Colonic mucosa (tissue), 4 donors: ENCODE measurements at places on chromosomes 11 and 22. TPM values are rescaled to one million over a fixed set of nuclear protein-coding genes. Genes with fewer than 3 reads are reported as not detected.

DNA sequence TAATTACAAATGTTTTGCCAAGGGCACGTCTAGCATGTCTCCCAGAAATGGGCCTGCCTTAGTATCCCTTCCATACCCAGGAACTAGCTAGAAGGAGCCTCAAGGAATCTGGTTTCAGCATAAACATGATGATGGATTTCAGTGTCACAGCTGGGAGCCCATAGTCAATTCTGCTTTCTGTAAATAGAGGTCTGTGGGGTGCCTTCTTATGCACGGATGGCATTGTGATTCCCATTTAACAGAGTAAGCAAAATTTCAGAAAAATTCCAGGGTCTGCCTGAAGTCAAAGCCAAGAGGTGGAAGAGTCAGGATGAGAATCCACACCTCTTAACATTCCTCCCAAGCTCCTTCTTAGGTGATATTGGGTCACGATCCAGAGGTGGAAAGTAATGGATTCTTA is 12.1 kb downstream of the DUSP18 start:
- no peaks in the 10 kb centered on the region for H3K36me3 ChIP-seq
- no peak for DNase-seq
- H3K4me3 ChIP-seq, result no peak overlapping the region
- H3K4me1 ChIP-seq, result no peaks in the 10 kb centered on the region
- H3K27me3 ChIP-seq, result no peaks in the 10 kb centered on the region

- no peaks in the 10 kb centered on the region for H3K27me3 ChIP-seq
- H3K36me3 ChIP-seq, result no peaks in the 10 kb centered on the region
- DNase-seq, result no peak
- H3K27ac ChIP-seq, result no peak overlapping the region
Measured at GRCh38 chr11:125314276-125315078, 149.9 kb downstream of the PKNOX2 start.

DNA sequence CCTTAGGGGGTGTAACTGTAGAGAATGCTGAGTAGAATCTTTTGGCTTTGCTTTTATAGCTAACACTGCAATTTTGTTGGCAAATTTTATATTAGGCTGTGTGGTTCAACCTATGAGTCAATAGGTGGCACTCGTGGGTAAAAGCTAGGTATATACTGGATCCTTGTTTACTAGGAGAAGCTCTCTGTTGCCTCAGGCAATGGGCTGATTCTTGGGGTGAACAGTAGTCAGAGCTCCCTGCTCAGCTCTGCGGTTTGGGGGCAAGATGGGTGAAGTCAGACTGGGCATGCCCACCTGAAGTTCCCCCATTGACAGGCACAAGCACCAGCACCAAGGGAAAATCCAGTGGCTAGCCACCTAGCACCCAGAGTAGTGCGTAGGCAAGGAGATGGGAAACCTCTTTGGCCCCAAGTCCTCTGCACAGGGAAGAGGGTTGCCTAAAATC is 238.7 kb downstream of the FAM181B start:
- H3K4me3 ChIP-seq, result no peak overlapping the region
- no peak overlapping the region for H3K27ac ChIP-seq
- no peak for DNase-seq
- no peaks in the 10 kb centered on the region for H3K27me3 ChIP-seq
- H3K36me3 ChIP-seq, result no peaks in the 10 kb centered on the region

DNA sequence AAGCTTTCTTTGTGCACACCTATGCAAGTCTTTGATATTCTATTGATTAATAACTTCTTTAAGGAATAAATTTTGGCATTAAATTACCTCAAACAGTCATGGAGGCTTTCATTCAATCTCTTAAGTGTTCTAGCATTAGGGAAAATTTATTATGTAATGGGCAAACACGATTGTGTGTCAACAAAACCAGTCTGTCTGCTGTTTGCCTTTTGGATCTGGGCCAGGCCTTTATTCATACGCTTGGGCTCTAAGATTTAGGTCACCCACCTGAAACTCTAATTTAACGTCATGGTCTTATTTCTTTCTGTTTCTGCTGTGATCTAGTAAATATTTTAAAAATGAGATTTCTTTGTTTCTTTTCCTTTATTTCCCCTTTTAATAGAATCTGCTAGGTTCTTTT is 1270.6 kb downstream of the LRRC4C start:
- H3K36me3 ChIP-seq, result no peaks in the 10 kb centered on the region
- no peaks in the 10 kb centered on the region for H3K4me1 ChIP-seq
- no peak for DNase-seq
- H3K27me3 ChIP-seq, result no peaks in the 10 kb centered on the region
- no peak overlapping the region for H3K4me3 ChIP-seq

The CFAP300 gene
- not detected for total RNA-seq

The EFCAB6 gene
- 0.80 TPM for total RNA-seq

The KCNC1 gene
- total RNA-seq, result 0.19 TPM

The MIAT gene
- total RNA-seq, result 1.8 TPM

The PARVA gene
- 78.5 TPM for total RNA-seq
